ENCODE measurements at places on chromosomes 12 and 14. TPM values are rescaled to one million over a fixed set of nuclear protein-coding genes. Genes with fewer than 3 reads are reported as not detected.

DNA sequence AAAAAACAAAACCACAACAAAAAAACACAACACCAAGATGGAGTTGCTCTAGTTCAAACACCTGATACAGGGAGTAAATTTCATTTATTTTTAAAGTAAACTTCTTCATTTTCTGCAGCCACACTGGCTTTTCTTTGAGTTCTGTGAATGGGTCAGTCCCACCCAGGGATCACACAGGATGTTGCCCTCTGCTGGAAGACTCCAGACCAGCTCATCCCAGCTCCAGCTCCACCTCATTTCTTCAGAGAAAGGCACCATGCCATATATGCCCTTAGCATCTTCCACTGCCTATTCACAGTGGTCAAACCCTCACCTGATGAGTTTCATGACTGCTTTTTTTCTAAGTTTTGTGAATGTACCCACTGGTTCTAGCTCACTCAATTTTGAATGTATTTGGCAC is 8.0 kb downstream of the GLIPR1 start:
- H3K27me3 ChIP-seq: no peaks in the 10 kb centered on the region
- H3K36me3 ChIP-seq: no peaks in the 10 kb centered on the region
- no peak for DNase-seq
- H3K27ac ChIP-seq: no peak overlapping the region
- no peak overlapping the region for H3K4me3 ChIP-seq

GRCh38 chr12:31249356-31249755 is 76.6 kb downstream of the SINHCAF start:
- no peaks in the 10 kb centered on the region for H3K27me3 ChIP-seq
- no peak overlapping the region for H3K27ac ChIP-seq
- H3K4me1 ChIP-seq: no peaks in the 10 kb centered on the region
- H3K36me3 ChIP-seq: no peaks in the 10 kb centered on the region

DNA sequence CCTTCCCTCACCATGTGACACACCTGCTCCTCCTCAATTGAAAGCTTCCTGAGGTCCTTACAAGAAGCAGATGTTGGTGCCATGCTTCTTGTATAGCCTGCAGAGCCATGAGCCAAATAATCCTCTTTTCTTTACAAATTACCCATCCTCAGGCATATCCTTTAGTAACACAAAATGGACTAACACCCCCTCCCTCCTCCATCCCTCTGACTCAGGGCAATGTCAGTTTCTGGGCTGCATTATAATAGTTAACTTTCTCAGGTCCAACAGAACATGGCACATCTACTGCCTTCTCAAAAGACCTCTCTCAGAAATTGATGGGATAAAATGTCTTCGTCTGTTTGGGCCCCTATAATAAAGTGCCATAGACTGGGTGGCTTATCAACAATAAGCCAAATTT is 287.0 kb downstream of the DPF3 start:
- H3K4me3 ChIP-seq: no peak overlapping the region
- no peak overlapping the region for H3K27ac ChIP-seq
- H3K27me3 ChIP-seq: no peaks in the 10 kb centered on the region

- no peaks in the 10 kb centered on the region for H3K27me3 ChIP-seq
- DNase-seq: no peak
- H3K4me1 ChIP-seq: no peaks in the 10 kb centered on the region
- H3K27ac ChIP-seq: no peak overlapping the region
- H3K36me3 ChIP-seq: no peaks in the 10 kb centered on the region
These were observed 248.1 kb downstream of the CACNA1C start for GRCh38 chr12:2300886-2301285.

The KERA gene
- total RNA-seq: not detected

The POTEM gene
- total RNA-seq: not detected

The CLEC2A gene
- total RNA-seq: not detected

- no peak for DNase-seq
- no peak overlapping the region for H3K27ac ChIP-seq
- H3K4me1 ChIP-seq: no peaks in the 10 kb centered on the region
- no peak overlapping the region for H3K4me3 ChIP-seq
- no peaks in the 10 kb centered on the region for H3K27me3 ChIP-seq
These were observed 80.1 kb downstream of the SSPN start for GRCh38 chr12:26275313-26276131.

GRCh38 chr14:85273099-85273677 is 256.8 kb upstream of the FLRT2 start:
- H3K4me3 ChIP-seq: no peak overlapping the region
- no peaks in the 10 kb centered on the region for H3K4me1 ChIP-seq
- H3K36me3 ChIP-seq: no peaks in the 10 kb centered on the region
- no peaks in the 10 kb centered on the region for H3K27me3 ChIP-seq
- DNase-seq: no peak

DNA sequence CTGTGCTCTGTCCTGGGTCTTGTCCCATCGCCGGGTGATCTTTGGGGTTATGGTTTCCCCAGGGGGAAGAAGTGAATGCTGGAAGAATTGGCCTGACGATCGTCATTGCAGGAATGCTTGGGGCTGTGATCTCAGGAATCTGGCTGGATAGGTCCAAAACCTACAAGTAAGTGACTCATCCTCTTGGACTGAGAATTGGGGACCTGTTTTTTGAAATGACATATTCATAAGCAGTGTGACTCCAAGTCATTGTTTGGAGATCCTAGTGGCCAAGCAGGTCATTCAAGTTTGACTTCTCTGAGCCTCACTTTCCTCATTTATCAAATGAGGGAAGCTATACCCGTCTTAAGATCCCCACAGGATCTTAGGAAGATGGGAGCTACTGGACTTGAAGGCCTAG is 25.8 kb downstream of the ERG28 start:
- H3K36me3 ChIP-seq: no peaks in the 10 kb centered on the region
- H3K27ac ChIP-seq: no peak overlapping the region
- no peak overlapping the region for H3K4me3 ChIP-seq
- H3K27me3 ChIP-seq: no peaks in the 10 kb centered on the region
- H3K4me1 ChIP-seq: no peaks in the 10 kb centered on the region
- no peak for DNase-seq

The EIF2S3B gene
- 2.0 TPM for total RNA-seq

The MIP gene
- total RNA-seq: not detected

DNA sequence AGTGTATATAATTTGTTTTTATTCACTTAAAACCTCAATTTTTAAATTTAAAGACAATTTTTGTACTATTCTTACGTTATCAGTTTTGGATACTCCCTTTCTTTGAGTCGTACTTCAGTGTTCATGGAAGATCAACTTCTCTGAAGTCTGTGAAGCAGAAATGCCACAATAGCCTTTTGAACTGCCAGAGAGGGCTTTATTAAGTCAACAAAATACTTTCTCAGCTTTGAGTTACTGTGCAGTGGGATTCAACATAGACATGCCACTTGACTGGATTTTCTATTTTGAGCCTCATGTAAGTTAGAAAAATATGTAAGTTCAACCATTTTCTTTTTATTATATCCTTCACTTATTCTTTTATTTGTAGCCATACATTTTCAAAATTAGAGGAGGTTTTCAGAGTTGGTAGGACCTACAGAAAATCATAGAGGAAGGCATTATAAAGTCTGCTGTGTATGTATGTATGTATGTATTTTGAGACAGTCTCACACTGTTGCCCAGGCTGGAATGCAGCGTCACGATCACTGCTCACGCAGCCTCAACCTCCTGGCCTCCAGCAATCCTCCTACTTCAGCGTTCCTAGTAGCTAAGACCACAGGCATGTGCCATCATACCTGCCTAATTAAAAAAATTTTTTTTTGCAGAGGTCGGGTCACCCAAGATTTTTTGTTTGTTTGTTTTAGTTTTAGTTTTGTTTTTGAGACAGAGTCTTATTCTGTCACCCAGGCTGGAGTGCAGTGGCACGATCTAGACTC is 31.3 kb upstream of the BCAT1 start:
- DNase-seq: no peak
- H3K4me1 ChIP-seq: no peaks in the 10 kb centered on the region
- no peak overlapping the region for H3K4me3 ChIP-seq
- H3K27me3 ChIP-seq: no peaks in the 10 kb centered on the region
- H3K27ac ChIP-seq: no peak overlapping the region
- H3K36me3 ChIP-seq: no peaks in the 10 kb centered on the region

GRCh38 chr14:32683679-32684078 is 255.0 kb upstream of the NPAS3 start:
- no peak overlapping the region for H3K27ac ChIP-seq
- H3K4me1 ChIP-seq: no peaks in the 10 kb centered on the region
- H3K4me3 ChIP-seq: no peak overlapping the region
- H3K36me3 ChIP-seq: no peaks in the 10 kb centered on the region
- no peaks in the 10 kb centered on the region for H3K27me3 ChIP-seq

DNA sequence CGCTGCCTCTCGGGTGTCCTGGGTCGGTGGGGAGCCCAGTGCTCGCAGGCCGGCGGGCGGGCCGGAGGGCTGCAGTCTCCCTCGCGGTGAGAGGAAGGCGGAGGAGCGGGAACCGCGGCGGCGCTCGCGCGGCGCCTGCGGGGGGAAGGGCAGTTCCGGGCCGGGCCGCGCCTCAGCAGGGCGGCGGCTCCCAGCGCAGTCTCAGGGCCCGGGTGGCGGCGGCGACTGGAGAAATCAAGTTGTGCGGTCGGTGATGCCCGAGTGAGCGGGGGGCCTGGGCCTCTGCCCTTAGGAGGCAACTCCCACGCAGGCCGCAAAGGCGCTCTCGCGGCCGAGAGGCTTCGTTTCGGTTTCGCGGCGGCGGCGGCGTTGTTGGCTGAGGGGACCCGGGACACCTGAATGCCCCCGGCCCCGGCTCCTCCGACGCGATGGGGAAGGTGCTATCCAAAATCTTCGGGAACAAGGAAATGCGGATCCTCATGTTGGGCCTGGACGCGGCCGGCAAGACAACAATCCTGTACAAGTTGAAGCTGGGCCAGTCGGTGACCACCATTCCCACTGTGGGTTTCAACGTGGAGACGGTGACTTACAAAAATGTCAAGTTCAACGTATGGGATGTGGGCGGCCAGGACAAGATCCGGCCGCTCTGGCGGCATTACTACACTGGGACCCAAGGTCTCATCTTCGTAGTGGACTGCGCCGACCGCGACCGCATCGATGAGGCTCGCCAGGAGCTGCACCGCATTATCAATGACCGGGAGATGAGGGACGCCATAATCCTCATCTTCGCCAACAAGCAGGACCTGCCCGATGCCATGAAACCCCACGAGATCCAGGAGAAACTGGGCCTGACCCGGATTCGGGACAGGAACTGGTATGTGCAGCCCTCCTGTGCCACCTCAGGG is 679 bp downstream of the ARF6 start:
- H3K36me3 ChIP-seq: peaks cover 7% of the 10 kb centered on the region
- peak overlapping the region; percentile 97 for H3K27ac ChIP-seq
- no peaks in the 10 kb centered on the region for H3K27me3 ChIP-seq
- DNase-seq: peak; percentile 66

GRCh38 chr12:130715150-130715997 is 725 bp downstream of the RIMBP2 start:
- no peaks in the 10 kb centered on the region for H3K36me3 ChIP-seq
- no peak for DNase-seq
- no peaks in the 10 kb centered on the region for H3K27me3 ChIP-seq
- no peak overlapping the region for H3K27ac ChIP-seq
- H3K4me3 ChIP-seq: no peak overlapping the region
- no peaks in the 10 kb centered on the region for H3K4me1 ChIP-seq

The KRT82 gene
- total RNA-seq: not detected

DNA sequence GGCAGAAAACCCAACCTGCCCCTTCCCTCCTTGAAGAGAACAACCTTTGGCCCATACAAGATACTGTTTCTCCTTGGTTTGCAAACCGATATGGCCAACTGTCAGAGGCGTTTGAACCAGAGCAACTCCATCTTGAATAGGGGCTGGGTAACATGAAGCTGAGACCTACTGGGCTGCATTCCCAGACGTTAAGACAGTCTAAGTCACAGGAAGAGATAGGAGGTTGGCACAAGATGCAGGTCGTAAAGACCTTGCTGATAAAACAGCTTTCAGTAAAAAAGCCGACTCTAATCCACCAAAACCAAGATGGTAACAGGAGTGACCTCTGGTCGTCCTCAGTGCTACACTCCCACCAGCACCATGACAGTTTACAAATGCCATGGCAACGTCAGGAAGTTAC is 42.7 kb upstream of the TMEM132C start:
- H3K27me3 ChIP-seq: no peaks in the 10 kb centered on the region
- no peak for DNase-seq
- no peaks in the 10 kb centered on the region for H3K4me1 ChIP-seq
- no peaks in the 10 kb centered on the region for H3K36me3 ChIP-seq

DNA sequence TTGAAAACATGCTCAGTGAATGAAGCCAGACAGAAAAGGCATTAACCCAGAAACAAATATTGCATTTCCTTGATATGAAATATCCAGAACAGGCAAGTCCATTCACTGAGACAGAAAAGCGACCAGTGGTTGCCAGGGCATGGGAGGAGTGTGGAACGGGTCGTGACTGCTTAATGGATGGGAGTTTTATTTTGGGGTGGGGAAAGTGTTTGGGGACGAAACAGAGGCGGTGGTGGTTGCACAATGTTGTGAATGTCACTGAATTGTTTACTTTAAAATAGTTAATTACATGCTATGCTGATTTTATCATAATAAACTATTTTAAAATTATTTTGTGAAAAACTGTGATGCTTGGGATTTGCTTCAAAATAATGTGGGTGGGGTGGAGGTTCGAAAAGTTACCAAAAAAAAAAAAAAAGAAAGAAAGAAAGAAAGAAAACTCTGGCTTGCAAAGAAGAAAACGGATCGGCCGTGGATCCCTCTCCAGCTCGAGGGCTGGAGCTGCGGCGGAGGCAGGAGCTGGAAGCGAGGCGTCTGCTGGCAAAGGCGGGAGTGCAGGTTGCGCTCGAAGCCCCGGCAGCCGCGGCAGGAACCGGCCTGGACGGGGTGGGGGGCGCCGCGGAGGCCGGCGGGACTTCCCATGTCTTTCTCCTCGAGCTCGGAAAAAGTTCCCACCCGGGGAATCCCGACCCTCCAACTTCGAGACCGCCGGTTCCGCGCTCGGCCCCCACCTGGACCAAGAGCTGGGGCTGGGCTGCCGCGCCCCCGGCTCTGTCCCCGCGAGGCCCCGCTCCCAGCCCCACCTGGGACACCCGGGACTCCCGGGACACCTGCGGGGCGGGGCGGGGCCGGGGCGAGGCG is 524 bp upstream of the P2RX2 start:
- H3K4me1 ChIP-seq: no peaks in the 10 kb centered on the region
- peaks cover 4% of the 10 kb centered on the region for H3K27me3 ChIP-seq
- H3K4me3 ChIP-seq: no peak overlapping the region
- no peaks in the 10 kb centered on the region for H3K36me3 ChIP-seq

DNA sequence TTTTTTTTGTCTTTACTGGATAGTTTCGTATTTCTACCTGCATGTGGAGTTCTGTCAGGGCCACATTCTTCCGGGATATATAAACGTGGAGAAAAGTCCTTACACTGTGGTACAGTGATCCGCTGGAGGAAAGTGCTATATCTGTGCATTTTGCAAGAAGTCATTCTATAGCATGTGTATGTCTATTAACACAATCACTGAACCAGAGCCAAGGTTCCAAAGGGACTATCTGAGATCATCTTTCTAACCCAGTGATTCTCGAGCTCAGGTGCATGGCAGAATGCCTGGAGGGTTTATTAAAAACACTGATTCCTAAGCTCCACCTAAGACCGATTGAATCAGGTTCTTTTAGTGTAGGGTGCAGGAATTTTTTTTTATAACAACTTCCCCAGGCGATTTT is 354.0 kb downstream of the NRXN3 start:
- H3K27me3 ChIP-seq: no peaks in the 10 kb centered on the region
- H3K4me1 ChIP-seq: no peaks in the 10 kb centered on the region
- H3K4me3 ChIP-seq: no peak overlapping the region
- no peak overlapping the region for H3K27ac ChIP-seq

GRCh38 chr12:119229205-119229604 is 50.5 kb downstream of the HSPB8 start:
- no peaks in the 10 kb centered on the region for H3K36me3 ChIP-seq
- H3K4me3 ChIP-seq: no peak overlapping the region
- no peaks in the 10 kb centered on the region for H3K27me3 ChIP-seq
- DNase-seq: no peak
- H3K27ac ChIP-seq: no peak overlapping the region

The ETFBKMT gene
- 2.0 TPM for total RNA-seq
